ENCODE measurements at places on chromosomes 4 and X. TPM values are rescaled to one million over a fixed set of nuclear protein-coding genes. Genes with fewer than 3 reads are reported as not detected.

DNA sequence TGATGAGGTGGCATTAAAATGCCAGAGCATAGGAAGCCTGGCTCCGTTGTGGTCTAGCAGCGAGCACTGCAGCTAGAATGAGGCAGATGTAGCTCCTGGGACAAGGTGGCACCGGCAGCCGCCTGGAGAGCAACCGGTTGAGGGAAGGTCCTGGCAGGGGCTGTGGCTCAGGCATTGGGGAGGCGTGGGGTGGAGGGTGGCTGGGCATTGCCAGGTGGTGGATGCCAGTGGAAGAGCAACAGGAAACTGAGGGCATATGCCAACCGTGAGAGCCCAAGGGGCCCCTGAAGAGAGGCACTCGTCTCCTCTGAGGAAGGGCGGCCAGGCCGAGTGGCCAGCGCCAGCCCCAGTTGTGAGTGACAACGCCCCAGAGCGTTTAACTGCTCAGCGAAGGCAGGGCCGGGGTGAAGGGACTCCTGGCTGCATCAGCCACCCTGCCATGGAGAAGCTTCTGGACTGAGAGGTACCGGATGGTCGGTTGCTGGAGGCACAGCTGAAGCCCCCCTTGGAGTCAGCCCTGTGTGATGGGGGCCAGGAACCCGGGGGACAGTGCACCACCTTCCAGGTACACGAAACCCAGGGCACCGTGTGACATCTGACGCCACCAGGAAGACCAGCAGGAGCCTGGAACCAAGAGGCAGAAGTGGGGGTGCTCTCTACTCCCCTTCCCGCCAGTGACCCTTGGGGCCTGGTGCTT lies 13.2 kb upstream of the PDE6B start:
- H3K4me3 ChIP-seq: no peak overlapping the region
- no peaks in the 10 kb centered on the region for H3K36me3 ChIP-seq
- H3K27me3 ChIP-seq: no peaks in the 10 kb centered on the region
- no peak for DNase-seq
- no peak overlapping the region for H3K27ac ChIP-seq

DNA sequence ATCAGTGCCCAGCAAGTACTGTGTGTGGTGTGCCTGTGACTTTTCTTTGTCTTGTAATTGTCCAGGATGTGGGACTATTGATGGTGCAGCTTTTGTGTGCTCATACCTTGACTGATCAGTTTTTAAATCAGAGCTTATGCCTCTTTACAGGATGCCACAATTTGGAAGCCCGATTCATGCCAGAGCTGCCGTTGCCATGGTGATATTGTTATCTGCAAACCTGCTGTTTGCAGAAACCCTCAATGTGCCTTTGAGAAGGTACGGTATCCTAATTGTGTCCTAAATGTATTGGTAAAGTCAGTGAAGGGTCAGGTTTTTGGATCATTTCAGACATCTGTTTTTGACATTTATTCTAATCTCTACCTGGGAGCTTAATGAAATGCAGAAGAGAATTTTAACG lies 180.2 kb downstream of the FRAS1 start:
- H3K4me3 ChIP-seq: no peak overlapping the region
- H3K27ac ChIP-seq: no peak overlapping the region
- no peak for DNase-seq

ETDA gene
- not detected for total RNA-seq

DNA sequence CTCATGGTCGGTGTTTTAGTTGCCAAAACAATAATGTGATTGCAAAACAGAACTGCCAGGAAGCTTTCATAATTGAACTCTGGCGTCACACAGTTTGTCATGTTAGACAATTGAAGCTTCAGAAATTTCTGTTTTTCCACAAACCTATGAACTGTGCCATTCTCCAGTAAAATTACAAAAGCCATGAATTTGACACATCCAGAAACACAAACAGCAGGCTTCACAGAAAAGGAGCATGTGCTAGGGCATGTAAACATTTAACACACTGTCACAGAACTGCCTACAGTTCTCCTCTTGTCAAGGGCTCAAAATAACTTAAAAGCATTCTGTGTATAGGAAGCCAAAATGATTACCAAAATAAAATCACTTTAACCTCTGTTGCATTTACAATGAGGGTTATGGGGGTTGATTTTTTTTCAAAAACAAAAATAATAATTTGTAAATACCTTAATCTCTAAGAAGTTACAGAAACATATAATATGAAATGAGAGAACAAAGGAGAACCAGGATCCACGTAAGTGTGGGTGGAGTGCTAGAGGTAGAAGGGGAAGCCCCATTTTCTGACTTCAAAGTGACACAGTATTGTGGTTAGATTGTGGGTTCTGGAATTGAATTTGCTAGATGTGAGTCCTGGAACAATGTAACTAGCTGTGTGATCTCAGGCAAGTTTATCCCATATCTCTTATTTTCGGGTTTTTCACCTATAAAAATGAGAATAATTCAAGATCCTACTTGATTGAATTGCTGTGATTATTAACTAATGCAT lies 295.0 kb downstream of the CENPC start:
- no peak overlapping the region for H3K27ac ChIP-seq
- H3K36me3 ChIP-seq: no peaks in the 10 kb centered on the region
- no peak for DNase-seq

CNKSR2 gene
- total RNA-seq: not detected

POLA1 gene
- total RNA-seq: 21.6 TPM

PASD1 gene
- total RNA-seq: not detected

GRCh38 chr4:165360985-165361670 lies 17.7 kb upstream of the CPE start:
- no peaks in the 10 kb centered on the region for H3K27me3 ChIP-seq
- H3K4me1 ChIP-seq: no peaks in the 10 kb centered on the region
- DNase-seq: no peak
- H3K4me3 ChIP-seq: no peak overlapping the region

DNA sequence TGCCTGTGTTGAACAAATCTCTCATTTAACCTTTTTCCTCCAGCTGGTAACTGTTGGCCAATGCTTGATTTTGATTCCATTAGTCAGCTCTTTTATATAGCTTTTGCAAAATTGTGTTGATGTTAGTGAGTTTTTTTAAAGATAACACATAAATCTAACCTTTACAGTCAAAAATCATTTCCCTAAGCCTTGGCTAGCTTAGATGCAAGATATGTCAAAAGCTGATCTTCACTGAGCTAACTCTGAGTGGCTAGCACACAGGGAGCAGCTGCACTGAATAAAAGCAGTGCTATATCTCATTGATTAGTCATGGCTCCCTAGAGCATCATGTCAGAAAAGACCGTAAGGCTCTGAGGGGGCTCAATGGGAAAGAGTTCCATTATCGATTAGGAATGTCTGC lies 78.7 kb downstream of the PPARGC1A start:
- no peaks in the 10 kb centered on the region for H3K36me3 ChIP-seq
- H3K27me3 ChIP-seq: no peaks in the 10 kb centered on the region
- DNase-seq: no peak
- H3K4me3 ChIP-seq: no peak overlapping the region
- H3K4me1 ChIP-seq: no peaks in the 10 kb centered on the region
- H3K27ac ChIP-seq: no peak overlapping the region

GRCh38 chr4:171979461-171979860 lies 166.3 kb downstream of the GALNTL6 start:
- H3K4me3 ChIP-seq: no peak overlapping the region
- no peaks in the 10 kb centered on the region for H3K36me3 ChIP-seq
- DNase-seq: no peak
- no peaks in the 10 kb centered on the region for H3K27me3 ChIP-seq

REPS2 gene
- total RNA-seq: 0.86 TPM

- H3K4me1 ChIP-seq: no peaks in the 10 kb centered on the region
- DNase-seq: no peak
- H3K27me3 ChIP-seq: no peaks in the 10 kb centered on the region
- H3K36me3 ChIP-seq: no peaks in the 10 kb centered on the region
- no peak overlapping the region for H3K4me3 ChIP-seq
Observed at GRCh38 chrX:28549838-28550237, 37.4 kb upstream of the IL1RAPL1 start.

GRCh38 chr4:182103614-182104319 lies 139.4 kb upstream of the TENM3 start:
- H3K36me3 ChIP-seq: no peaks in the 10 kb centered on the region
- no peaks in the 10 kb centered on the region for H3K27me3 ChIP-seq
- H3K4me3 ChIP-seq: no peak overlapping the region
- H3K4me1 ChIP-seq: no peaks in the 10 kb centered on the region
- H3K27ac ChIP-seq: no peak overlapping the region

FAT4 gene
- total RNA-seq: 0.05 TPM

- no peaks in the 10 kb centered on the region for H3K36me3 ChIP-seq
- peak; percentile 45 for DNase-seq
- H3K4me3 ChIP-seq: no peak overlapping the region
- peaks cover 6% of the 10 kb centered on the region for H3K4me1 ChIP-seq
Observed at GRCh38 chr4:129822701-129823100, 726.7 kb downstream of the C4orf33 start.

CABS1 gene
- total RNA-seq: not detected

HERC5 gene
- total RNA-seq: 6.8 TPM

DNA sequence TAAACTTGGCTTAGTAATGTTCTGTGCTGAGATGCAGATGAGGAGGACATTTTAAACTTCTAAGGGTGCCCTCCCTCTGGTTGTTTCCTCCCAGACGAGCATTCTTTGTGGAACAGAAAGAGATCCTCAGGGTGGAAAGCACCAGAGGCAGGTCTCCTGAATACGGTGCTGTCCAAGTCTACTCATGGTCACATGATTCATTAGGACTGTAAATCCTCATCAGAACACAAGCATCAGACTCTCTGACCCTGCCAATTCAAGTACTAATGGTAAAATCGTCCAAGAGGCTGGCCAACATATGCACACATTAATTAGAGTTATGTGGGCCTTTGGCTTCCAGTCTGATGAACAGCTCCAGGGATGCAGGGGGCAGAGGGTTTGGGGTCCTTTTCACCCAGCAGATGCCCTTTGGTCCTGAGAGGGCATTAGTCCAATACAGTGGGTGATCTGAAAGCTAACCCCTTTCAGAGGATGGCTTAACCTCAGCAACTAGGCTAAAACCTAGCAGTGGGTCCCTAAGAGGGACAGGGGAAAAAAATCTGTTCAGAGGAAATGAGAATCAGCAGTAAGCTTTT lies 18.2 kb downstream of the HAND2 start:
- no peaks in the 10 kb centered on the region for H3K36me3 ChIP-seq
- H3K27me3 ChIP-seq: no peaks in the 10 kb centered on the region
- DNase-seq: no peak
- no peak overlapping the region for H3K27ac ChIP-seq
- no peak overlapping the region for H3K4me3 ChIP-seq
- no peaks in the 10 kb centered on the region for H3K4me1 ChIP-seq

GRCh38 chr4:8341691-8342090 lies 72.1 kb downstream of the HTRA3 start:
- no peaks in the 10 kb centered on the region for H3K4me1 ChIP-seq
- H3K27me3 ChIP-seq: no peaks in the 10 kb centered on the region
- H3K36me3 ChIP-seq: no peaks in the 10 kb centered on the region
- DNase-seq: no peak
- H3K4me3 ChIP-seq: no peak overlapping the region

CORIN gene
- total RNA-seq: 0.46 TPM

NEXMIF gene
- not detected for total RNA-seq

BDH2 gene
- total RNA-seq: 19.7 TPM

GRCh38 chr4:156255230-156256007 lies 301.8 kb upstream of the CTSO start:
- H3K27ac ChIP-seq: no peak overlapping the region
- no peak overlapping the region for H3K4me3 ChIP-seq
- H3K36me3 ChIP-seq: no peaks in the 10 kb centered on the region
- no peak for DNase-seq

PSAPL1 gene
- 14.3 TPM for total RNA-seq

DNA sequence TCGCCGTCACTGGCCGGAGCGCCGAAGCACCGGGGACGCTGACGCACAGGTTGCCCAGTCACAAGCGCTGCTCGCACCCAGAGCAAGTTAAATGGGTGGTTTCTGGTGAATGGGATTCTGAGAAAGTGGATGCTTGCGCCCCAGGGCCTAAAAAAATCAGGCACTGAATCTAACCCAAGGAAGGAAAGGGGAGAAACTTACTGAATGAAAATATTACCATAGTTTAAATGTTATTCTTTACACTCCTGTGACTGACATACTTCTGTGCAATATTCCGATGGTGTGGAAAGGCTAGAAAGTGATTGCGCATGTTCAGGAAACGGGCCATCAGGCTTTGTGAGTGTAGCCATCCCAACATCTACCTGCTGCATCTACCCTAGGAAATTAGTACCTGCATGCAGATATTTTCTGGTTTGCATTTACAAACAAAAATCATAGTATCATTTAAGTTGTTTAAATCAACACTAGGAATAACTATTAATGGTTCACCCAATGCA lies 838 bp upstream of the ABCG2 start:
- H3K36me3 ChIP-seq: no peaks in the 10 kb centered on the region
- H3K27me3 ChIP-seq: no peaks in the 10 kb centered on the region
- H3K4me1 ChIP-seq: peaks cover 20% of the 10 kb centered on the region
- peak overlapping the region; percentile 67 for H3K27ac ChIP-seq
- no peak for DNase-seq

- no peak overlapping the region for H3K4me3 ChIP-seq
- no peaks in the 10 kb centered on the region for H3K27me3 ChIP-seq
- H3K27ac ChIP-seq: no peak overlapping the region
- no peak for DNase-seq
Observed at GRCh38 chr4:125796138-125796537, 481.4 kb downstream of the FAT4 start.

SPON2 gene
- total RNA-seq: 4.0 TPM

DNA sequence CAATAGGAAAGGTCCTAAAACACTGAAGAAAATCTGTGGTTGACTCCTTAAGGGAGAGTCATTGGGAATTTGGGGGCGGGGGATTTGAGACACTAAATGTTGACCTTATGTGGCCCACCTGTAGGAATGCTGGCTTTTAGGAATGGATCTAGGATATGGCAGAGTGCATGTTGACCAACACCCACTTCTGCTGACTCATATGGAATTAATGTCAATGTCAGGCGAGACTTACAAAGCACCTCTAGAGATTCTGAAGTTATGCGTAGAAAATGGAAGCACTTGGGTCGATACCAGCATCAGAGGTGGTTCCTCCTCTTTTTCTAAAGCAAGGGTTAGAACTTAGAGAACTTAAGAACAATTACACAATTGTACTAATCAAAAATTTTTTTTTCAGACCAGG lies 100.6 kb upstream of the CBR4 start:
- H3K4me1 ChIP-seq: peaks cover 7% of the 10 kb centered on the region
- peaks cover 3% of the 10 kb centered on the region for H3K36me3 ChIP-seq
- no peak overlapping the region for H3K4me3 ChIP-seq

DNA sequence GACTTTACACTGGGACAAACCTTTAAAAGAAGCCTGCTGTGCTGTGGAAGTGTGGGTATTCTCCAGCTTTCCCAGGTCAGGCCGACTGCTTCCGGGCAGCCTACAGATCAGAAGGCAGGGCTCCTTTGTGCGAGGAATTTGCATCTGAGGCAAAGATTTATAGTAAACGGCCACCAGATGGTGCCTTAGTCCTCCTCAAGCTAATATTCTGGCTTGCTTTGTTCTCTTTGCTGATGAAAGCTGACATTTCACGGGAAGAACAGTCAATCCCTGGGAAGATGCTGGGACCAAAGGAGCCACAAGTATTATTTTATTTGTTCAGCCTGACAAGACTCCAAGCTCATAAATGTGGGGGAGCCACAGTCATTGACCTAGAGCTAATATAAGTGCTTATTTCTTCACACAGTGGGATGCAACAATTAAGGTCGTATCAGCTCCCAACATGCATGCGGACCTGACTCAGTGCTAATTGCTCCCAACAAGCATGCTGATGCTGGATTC lies 120.7 kb upstream of the TRIM2 start:
- peaks cover 14% of the 10 kb centered on the region for H3K4me1 ChIP-seq
- no peaks in the 10 kb centered on the region for H3K36me3 ChIP-seq
- no peak overlapping the region for H3K4me3 ChIP-seq
- peak overlapping the region; percentile 79 for H3K27ac ChIP-seq

- H3K27ac ChIP-seq: no peak overlapping the region
- H3K36me3 ChIP-seq: no peaks in the 10 kb centered on the region
- H3K4me1 ChIP-seq: no peaks in the 10 kb centered on the region
- no peaks in the 10 kb centered on the region for H3K27me3 ChIP-seq
Observed at GRCh38 chr4:96585304-96585703, 745.4 kb downstream of the PDHA2 start.

All from Caco-2 (cell line).